Tongue (tissue), 3 donors: ENCODE measurements at places on chromosomes 11 and 22. TPM values are rescaled to one million over a fixed set of nuclear protein-coding genes. Genes with fewer than 3 reads are reported as not detected.

The TBCEL gene
- total RNA-seq = 42.8 TPM

The IFITM1 gene
- total RNA-seq = 4.2 TPM

- DNase-seq = no peak
Observed at GRCh38 chr11:2536440-2536989, 91.7 kb downstream of the KCNQ1 start.

DNA sequence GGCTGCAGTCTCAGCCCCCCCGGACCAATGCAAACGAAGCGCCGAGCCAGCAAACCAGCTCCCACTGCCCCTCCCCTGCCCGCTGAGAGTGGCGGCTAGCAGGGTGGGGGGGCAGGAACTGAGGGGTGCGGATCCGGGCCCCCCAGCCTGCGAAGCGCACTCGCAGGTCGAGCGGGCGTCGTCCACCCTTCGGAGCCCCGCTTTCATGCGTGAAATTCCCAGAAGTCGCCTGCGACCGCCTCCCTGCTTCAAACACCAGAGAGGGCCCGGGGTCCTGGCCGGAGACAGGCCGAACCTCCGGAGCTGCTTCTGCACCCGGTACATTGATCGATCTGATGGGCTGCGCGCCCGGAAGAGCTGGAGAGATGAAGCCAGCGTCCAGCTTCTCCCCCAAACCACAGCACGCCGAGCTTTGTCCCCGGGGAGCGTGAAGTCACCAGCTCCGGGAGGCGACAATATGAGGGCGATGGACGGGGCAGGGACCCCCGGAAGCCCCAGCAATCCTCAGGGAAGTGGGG is 646 bp upstream of the PATZ1 start:
- no peak for DNase-seq

DNA sequence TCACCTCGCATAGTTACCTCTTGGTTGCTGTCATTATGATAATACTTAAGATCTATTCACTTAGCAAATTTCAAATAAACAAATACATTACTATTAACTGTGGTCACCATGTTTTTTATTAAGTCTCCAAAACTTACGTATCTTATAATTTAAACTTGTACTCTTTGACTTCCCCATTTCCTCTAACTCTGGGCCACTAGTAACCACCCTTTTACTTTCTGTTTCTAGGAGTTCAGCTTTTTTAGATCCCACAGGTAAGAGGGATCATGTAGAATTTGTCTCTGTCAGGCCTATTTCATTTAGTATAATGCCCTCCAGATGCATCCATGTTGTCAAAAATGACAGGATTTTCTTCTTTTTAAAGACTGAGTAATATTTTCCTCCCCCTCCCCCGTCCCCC is 212.4 kb upstream of the C11orf87 start:
- DNase-seq = no peak
